Activated T-helper 17 cell treated with anti-CD3 and anti-CD28 coated beads, Interleukin-2, amount 50 U/mL, for 72 hours (primary cell): ENCODE measurements at places on chromosomes 3 and 15.

DNA sequence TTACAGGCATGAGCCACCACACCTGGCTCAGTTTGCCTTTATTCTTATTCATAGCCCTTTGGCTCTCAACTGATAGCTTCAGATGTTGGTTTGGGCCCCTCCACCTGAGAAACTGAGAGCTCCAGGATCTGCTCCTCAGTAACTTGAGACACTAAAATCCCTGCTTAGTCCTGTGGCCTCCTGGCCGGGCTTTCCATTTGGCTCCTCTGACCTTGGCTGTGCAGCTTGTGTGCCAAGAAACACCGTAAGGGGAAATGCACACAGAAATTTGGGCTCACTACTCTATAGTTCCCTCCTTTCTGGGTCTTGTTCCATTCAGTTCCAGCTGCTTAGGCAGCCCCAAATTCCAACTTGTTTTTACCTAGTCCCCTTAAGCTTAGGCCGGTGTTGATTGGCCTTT lies 24.9 kb downstream of the NIPA2 start:
- no peak for ATAC-seq

- ATAC-seq: no peak
These were observed 127.4 kb upstream of the ADAMTS9 start for GRCh38 chr3:64815195-64815631.

- no peak for ATAC-seq
These were observed 9.2 kb downstream of the BTBD1 start for GRCh38 chr15:83057696-83058376.

GRCh38 chr3:124455891-124456290 lies 274.4 kb upstream of the UMPS start:
- no peak for ATAC-seq

GRCh38 chr3:131526801-131527347 lies 24.1 kb upstream of the MRPL3 start:
- no peak for ATAC-seq

DNA sequence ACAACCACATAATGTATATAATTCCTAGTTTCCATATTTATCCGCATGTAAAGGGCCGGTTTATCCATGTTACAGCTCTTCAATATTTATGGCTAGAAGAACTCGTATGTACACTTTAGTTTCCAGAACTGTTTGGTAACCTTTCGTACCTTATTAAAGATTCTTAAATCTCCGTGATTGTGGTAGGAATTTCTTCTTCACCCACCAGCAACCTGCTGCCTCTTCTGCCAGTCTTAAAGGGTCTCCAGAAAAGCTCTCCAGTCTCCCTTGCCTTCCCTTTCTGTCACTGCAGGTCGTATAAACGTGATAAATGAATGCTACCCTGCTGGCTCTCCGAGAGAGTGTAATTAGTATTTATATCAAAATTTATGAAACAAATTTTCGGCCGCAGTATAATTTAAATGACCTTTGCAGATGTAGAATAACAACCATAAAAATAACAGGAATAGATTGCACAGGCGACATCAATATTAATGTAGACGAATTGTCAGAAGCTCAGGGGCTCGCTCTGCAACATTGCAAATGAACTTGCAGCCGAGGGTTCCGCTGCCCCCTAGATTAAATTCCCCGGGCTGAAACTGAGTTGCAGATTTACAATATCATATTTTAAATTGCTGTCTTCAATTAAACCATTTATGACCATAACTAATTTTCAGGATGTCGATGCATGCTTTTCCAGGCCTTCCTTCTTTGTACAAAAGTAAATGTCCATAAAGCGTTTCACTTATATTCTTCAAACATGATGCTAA lies 5.4 kb downstream of the ZIC1 start:
- ATAC-seq: no peak

GRCh38 chr3:48186631-48187300 lies 1.5 kb downstream of the CDC25A start:
- ATAC-seq: no peak

GRCh38 chr15:90949979-90950675 lies 4.6 kb upstream of the RCCD1 start:
- ATAC-seq: no peak

DNA sequence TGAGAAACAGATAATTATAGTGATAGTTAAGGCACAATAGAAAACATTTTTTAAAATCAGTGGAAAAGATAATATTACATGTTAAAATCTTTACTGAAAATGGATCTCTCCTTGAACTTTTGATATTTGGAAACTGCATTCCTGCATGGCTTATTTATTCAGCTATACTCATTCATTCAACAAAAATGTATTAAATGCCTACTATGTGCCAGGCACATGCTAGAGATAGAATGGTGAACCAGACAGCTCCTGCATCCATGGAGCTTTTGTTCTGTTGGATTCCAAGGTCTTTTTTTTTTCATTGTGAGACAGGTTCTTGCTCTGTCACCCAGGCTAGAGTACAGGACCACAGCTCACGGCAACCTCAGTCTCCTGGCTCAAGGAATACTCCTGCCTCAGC lies 4.5 kb downstream of the PXK start:
- ATAC-seq: no peak

GRCh38 chr15:95656595-95656994 lies 673.9 kb upstream of the NR2F2 start:
- ATAC-seq: no peak

- no peak for ATAC-seq
These were observed 209.8 kb upstream of the THRB start for GRCh38 chr3:24704496-24704895.

DNA sequence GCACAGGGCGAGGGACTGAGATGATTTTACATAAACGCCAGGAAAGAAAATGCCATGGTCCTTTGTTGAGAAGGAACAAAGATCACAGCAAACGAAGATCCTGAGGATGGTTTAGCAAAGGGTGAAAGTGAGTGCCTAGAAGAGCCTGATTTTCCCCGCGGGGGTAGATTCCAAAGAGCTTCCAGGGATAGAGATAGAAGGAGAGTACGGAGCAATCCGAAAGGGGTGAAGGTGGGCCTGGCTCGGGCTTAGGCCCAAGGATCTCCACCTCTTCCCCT lies 977 bp downstream of the CDC25A start:
- ATAC-seq: no peak

GRCh38 chr3:16809482-16809881 lies 75.3 kb upstream of the PLCL2 start:
- ATAC-seq: no peak

DNA sequence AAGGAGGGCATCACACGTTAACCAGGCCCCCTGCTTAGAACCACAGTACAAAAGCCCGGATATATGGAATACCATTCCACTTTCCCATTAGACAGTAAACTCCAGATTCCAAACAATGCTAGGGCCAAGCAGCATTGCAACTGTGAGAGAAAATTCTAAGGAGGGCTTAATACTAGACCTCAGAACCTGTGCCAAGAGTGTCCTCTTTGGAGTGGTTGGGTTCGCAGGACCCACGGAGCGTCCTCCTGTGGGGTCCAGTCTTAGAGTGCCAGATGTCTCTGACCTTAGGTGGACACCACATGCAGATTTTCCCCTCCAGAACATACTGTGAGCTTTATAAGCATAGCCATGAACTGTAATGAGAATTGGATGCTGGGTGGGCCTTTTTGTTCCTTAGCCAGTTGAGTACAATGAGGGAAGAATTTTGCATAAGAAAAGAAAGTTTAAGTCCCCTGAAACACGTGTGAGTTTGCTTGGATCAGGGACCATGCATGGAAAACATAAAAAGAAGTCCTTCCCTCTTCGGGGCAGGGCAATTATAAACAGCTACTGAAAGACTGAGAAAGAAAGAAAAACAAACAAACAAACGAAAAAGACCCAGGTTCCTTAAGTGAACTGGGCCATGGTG lies 325.7 kb downstream of the NEK10 start:
- ATAC-seq: no peak

GRCh38 chr15:57893040-57893439 lies 172.5 kb downstream of the ALDH1A2 start:
- ATAC-seq: no peak

DNA sequence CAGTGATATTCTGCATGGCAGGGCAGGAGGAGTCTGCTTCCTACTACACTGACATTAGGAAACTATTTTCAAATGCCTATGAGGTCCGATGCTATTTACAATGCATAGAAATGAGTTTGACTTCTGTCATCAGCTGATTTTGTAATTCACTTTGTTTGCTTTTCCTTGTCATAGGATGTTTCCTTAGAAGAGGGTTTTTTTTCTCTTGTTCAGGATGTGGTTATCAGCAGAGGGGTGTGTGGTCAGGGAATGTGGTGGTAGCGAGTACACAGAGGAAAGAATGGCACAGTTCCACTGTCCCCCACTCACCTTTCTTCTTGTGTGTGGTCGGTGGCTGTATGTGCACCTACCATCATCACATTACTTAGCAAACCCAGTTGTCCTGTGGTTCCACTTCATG lies 231.5 kb downstream of the LRTM1 start:
- ATAC-seq: no peak

DNA sequence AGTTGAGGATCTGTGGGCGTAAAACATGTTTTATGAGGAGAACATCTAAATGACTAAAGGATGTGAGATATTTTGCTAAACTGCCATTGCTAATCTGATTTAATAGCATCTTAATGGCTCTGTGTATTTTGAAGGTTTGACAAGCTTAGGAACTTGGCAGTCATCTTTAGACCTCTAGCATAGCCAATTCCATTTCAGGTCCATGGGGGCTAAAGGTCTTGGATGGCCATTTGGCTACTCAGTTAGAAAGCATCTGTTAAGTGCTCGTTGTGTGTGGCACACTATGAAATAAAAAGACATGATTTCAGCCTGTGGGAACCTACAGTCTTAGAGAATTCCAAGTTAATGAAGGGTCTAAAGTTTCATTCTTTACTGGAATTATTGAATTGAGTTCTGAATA lies 236.2 kb downstream of the IL5RA start:
- ATAC-seq: no peak

- no peak for ATAC-seq
These were observed 59.6 kb downstream of the COL6A6 start for GRCh38 chr3:130576375-130577266.

DNA sequence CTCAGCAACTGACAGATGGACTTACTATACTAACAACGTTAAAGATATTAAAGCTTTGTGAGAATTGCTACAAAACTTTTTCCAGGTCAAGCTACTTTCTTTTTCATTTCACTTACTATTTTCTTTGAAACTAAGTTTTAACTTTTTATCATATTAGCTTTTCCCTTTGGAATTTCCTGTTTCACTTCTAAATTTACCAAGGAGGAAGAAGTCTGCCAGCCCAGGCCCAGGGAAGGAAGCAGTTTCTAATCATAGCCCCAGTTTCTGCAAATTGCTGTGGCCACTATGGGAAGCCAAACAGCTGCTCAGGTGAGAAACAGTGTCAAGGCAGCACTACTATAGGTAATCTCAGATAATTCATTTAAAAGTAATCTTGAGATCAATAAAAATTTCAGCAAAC lies 18.4 kb downstream of the CYFIP1 start:
- no peak for ATAC-seq

DNA sequence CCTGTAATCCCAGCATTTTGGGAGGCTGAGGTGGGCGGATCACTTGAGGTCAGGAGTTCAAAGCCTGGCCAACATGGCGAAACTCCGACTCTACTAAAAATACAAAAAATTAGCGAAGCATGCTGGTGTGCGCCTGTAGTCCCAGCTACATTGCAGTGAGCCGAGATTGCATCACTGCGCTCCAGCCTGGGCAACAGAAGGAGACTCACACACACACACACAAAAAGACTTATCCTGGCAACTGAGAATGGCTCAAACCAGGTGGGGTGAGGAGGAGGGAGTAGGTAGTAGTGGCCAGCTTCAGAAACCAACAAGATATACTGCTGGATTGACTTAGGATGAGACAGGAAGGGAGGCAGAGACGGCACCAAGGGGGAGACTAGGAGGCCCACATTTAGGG lies 53.4 kb upstream of the APEH start:
- ATAC-seq: no peak

DNA sequence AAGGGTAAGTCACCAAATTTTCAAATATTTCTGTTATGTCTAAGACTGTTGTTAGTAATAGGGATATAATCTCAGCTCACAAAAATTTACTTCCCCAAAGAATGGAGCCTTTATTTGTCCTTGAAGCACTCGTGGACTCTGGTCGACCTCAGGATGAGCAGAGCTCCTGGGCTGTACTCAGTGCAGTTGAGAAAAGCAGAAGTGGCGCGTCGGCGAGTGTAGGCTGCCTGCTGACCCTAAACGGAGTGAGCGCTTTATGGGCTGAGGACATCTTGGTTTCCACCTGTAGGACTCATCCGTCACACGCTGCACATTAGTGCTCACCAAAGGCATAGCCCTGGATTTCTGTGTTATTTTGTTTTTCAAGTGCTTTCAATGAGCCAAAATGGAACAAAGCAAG lies 11.0 kb downstream of the GABRA5 start:
- no peak for ATAC-seq

DNA sequence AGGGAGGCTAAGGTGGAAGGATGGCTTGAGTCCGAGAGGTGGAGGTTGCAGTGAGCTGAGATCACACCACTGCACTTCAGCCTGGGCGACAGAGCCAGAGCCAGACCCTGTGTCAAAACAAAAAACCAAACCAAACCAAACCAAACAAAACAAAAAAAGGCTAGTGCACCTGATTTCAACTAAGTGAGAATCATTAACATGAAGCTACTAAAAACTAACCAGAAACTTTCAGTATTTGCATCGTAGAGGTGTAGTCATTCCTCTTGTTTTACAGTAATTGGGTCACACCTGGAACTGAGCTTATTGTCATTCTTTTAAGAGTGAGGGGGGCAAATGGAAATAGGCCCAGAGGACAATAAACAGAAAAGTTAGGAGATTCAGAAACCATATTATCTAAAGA lies 58.5 kb downstream of the ST6GAL1 start:
- peak; percentile 84 for ATAC-seq

- ATAC-seq: no peak
These were observed 231.9 kb upstream of the DPPA4 start for GRCh38 chr3:109569135-109569846.
